SW 1271 (cell line): ENCODE measurements at places on chromosomes 13 and 19.

DNA sequence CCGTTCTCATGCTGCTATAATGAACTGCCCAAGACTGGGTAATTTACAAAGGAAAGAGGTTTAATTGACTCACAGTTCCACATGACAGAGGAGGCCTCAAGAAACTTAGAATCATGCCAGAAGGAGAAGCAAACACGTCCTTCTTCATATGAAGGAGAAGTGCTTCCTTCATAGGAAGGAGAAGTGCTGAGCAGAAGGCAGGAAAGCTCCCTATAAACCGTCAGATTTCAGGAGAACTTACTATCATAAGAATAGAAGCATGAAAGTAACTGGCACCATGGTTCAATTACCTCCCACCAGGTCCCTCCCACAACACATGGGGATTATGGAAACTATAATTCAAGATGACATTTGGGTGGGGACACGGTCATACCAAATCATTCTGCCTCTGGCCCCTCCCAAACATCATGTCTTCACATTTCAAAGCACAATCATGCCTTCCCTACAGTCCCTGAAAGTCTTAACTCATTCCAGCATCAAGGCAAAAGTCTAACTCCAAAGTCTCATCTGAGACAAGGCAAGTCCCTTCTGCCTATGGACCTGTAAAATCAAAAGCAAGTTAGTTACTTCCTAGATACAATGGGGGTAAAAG lies 10.6 kb downstream of the ACOD1 start:
- DNase-seq: no peak

DNA sequence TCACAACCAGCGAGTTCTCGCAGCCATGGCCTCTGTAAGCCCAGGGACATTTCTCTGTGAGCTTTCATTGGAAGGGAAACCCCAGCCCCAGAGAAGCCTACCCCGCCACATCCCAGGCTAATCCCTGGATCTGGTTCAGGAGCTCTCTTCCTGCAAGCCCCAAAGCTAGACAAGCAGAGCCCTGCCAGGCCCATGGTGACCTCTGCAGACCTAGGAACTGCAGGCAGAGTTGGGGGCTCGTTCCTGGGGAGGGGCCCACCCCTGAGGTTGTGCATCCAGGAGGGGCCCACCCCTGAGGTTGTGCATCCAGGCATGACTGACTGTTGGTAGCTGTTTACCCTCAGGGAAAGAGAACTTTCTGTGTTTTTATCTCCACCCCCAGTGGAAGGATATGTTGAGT lies 21.7 kb downstream of the KCTD15 start:
- no peak for DNase-seq

DNA sequence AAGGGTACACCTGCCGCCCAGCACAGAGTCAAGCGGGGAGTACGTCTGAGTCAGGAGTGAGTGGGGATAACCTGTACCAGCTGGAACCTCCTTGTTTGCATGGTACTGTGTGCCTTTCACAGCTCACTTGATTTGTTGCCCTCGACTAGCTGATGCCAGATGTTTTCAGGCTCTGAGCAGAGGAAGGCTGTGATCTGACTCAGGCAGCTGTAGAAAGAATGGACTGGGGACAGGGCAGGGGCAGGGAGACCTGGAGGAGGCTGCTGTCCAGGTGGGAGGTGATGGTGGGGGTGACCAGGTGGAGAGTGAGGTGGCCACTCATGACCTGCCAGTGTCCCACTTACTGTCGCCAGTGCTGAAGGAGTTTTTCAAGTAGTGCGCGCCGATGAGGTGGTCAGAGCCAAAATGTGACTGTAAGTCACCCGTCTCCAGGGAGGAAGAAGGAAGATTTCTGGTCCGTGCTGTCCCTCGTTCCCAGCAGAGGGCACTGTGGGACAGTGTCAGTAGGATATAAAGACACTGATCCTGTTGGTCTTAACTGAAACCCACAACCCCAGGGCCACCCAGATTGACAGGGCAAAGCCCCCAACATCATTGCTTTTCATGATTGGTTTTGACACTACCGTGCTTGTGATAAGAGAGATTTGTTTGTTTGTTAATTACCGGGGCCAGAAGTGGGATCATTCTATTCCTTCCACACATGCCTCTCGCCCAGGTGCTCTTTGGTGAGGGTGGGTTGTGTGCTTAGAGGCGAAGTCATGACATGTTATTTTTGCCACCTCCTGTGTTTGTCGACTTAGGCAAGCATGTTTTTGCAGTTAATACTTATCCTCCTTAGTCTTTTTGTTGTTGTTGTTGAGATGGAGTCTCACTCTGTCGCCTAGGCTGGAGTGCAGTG lies 128.4 kb downstream of the DPF1 start:
- DNase-seq: peak; percentile 32

DNA sequence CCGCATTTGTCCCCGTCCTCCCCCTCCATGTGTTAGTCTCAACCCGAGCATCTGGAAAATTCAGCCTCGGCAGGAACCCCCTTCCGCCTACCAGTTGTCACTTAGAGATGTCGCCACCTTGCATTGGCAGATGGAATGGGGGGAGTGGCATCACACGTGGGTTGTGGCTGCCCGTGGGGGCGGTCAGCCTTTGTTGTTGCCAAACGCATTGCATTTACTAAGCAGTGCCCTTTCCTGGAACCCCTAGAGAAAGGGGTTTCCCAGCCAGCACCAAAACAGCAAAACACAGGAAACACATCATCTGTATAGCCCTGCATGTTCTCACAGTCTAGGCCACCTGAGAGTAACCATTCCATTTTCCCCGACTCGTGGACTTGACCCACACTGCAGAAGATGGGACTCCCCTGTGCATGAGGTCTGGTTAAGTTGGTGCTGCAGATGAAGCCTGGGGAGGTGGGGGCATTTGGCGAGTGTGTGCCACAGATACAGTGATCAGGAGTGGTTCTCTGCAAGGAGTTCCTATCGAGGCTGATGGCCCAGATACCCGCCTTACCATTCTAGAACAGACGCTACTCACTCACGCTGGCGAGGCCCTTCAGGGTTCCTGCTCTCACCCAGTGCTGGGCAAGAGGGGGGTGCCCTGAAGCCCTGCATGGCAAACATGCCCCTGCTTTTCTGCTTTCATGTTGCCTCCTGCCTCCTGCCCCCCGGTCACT lies 38.3 kb downstream of the TMED1 start:
- DNase-seq: no peak

GRCh38 chr19:8209462-8210378 lies 550 bp downstream of the CERS4 start:
- DNase-seq: no peak

DNA sequence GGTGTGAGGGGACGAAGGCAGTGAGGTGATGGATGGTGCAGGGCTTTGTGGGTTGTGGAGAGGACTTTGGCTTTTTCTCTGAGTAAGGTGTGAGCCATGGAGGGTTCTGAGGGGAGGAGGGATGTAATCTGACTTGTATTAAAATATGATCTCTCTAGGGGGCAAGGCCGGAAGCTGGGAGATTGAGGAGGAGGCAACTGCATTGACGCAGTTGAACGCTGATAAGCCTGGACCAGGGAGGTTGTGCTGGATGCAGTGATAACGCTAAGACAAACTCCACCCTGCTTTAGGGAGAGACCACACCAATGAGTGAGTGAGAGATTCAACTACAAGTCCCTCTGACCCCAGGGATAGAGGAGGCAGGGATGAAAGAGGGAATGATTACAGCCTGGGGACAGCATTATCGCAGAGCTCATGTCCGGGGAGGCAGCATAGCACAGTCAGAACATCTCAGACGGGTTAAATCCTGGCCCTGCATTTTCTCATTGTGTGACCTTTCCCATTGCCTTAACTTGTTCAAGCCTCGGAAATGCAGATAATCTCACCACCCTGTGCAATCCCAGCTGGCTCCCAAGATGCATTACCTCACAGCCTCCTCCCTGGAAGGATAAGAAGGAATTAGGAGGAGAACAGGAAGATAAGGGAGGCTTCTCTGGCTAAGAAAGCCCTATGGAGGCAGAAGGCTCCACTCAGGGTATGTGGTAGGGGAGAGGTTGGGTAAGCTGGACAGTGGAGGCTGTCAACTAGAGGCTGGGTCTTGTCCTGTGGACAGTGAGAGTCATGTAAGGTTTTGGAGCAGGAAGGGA lies 124.2 kb downstream of the CACNA1A start:
- DNase-seq: no peak

GRCh38 chr13:75612354-75612753 lies 23.8 kb upstream of the LMO7 start:
- DNase-seq: no peak

DNA sequence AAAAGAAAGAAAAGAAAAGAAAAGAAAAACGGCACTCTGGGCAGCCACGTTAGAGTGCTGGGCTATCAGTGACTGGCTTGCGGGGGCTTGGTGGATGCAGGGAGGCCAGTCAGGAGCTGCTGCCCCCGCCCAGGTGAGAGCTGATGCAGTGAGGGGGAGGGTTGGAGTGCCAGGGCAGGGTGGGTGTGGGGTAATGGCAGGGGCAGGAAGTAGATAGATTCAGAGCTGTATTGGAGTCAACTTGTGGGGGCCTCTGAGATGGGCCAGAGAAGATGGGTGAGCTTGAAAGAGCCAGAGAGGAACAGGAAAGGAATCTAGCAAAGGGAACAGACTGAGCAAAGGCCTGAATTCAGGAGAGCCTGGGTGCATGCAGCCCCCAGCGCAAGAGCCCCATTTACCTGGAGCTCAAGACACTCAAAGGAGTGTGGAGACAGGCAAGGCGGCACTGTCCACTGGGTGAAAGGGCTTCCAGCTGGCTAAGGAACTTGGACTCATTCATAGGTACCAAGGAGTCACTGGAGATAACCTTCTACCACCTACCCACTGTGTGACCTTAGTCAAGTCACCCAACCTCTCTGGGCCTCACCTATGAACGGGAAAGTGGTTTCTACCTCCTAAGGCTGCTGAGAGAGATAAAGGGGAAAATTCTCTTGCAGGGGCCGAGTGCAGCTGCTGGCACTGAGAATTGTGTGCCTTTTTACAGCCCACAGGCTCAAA lies 20.2 kb downstream of the VSTM2B start:
- no peak for DNase-seq

DNA sequence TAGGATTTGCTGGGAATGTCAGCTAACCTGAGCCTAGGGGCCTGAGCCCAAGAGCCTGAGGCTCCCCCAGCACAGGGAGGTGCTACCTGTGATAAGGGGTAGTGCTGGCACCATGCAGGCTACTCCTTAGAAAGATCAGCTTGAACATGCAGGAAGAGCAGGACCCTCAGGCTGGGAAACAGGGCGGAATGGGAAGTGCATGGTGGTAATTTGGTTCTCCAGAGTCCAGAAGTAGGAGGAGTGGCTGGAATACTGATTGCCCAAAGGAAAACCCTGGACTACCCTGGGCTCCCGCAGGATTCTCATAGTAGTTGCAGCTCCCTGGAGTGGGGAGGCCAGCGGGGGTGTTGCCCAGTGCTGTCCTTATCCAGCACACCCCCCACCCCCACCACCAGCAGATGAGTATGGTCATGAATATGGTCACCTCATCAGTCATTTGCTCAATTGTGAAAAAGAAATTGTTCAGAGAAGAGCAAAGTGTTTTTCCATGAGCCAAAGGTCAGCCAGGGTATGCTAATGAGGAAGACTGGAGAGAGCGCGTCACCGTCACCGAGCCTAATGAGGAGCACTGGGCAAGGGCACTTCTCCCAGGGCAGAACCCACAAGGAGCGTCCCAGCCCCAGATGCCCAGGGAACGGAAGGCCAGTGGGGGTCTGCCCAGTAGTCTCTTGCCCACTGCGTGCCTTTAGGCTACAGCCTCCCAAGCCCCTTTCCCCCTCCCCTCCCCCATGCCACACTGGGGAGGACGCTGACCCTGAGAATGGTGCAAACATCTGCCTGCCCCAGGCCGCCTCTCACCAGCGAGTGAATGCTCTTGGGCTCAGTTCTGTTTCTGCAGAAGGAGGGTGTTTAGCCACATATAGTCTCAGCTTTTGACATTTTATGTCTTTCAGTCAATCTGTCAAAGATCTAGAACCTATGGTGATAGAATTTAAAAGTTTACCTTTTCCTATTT lies 5.3 kb downstream of the SLC25A15 start:
- no peak for DNase-seq

DNA sequence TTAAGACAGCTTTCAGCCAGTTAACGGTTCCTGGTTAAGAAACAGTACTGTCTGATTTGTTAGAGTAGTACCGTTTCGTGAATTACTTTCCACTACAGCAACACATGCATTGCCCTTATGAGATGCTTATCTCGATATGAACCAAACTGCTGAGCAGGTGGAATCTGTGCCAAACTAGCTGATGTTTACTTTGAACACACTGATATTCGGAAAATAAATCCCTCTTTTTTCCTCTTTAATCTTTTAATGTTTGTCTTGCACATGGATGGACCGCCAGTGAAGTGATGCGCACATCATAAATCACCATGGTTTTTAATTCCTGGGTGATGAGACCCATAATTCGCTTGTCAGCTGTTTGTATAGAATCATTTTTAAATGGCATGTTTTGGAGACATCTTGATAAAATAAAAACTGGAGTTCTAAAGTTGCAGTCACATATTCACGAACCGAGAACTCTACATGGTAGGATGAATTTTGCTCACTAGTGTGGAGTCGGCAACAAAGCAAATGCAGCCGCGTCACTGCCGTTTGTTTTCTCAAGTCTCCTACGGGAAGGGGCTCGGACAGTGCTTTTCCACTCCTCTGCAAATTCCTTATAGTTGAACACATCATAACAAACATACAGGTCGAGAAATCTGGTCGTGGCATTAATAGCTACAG lies 1.1 kb downstream of the GJA3 start:
- no peak for DNase-seq

- DNase-seq: no peak
Measured at GRCh38 chr19:40603071-40603388, 1.9 kb downstream of the LTBP4 start.

DNA sequence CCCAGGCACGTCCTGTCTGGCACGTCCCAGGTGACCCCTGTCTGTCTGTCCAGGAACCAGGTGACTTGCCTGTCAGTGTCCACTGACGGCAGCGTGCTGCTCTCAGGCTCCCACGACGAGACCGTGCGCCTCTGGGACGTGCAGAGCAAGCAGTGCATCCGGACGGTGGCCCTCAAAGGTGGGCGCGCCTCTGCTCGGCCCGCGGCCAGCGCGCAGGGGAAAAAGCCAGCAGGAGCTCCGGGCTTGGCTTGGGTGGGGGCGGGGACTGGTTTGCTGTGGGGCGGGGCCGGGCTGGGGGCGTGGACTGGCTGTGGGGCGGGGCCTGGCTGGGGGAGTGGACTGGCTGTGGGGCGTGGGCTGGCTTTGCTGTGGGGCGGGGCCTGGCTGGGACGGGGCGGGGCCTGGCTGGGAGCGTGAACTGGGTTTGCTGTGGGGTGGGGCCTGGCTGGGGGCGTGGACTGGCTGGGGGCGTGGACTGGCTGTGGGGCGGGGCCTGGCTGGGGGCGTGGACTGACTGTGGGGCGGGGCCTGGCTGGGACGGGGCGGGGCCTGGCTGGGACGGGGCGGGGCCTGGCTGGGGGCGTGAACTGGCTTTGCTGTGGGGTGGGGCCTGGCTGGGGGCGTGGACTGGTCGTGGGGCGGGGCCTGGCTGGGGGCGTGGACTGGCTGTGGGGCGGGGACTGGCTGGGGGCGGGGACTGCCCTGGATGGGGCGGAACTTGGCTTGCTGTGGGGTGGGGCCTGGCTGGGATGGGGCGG lies 7.2 kb downstream of the WDR18 start:
- DNase-seq: no peak
